Stimulated activated CD8-positive, alpha-beta memory T cell treated with anti-CD3 and anti-CD28 coated beads, Interleukin-4, amount 100 ng/mL, for 4 hours (primary cell): ENCODE measurements at places on chromosomes 4 and X.

DNA sequence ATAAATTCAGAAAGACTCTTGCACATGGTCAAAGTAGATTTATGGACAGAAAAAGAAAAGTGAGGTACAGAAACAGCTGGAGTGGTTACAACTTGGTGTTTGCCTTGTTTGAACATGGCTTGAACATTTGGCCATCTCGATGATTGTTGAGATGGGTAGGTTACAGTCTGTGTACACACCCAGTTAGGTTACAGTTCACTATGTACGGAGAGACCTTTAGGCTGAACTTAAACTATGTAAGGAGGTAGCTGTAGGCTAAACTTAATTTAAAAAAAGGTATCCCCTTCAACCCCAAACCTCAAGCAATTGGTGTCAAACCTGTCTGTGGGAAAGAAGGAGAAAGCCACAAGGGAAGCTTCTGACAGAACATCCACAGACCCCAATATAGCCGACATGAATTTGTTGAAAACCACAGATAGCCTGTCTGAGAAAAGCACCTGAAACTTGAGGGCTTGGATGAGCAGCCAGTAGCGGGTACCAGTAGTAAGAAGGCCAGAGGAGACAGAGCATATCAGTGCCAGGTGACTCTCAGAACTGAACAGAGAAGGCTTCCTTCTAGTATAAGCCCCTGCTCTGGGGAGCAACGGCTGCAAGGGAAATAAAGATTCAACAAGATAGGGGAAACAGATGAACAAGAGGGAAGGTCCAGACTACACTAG is 247.9 kb upstream of the GALNTL6 start:
- no peak for DNase-seq

GRCh38 chrX:55342533-55343501 is 78.1 kb upstream of the PAGE3 start:
- DNase-seq, result no peak

- no peak for DNase-seq
These were observed at the start of gene FGD1 for GRCh38 chrX:54495814-54496516. TSS of gene FGD1 (minus strand) at chrX:54496234. CDS start at chrX:54495432, 802 bp downstream.

DNA sequence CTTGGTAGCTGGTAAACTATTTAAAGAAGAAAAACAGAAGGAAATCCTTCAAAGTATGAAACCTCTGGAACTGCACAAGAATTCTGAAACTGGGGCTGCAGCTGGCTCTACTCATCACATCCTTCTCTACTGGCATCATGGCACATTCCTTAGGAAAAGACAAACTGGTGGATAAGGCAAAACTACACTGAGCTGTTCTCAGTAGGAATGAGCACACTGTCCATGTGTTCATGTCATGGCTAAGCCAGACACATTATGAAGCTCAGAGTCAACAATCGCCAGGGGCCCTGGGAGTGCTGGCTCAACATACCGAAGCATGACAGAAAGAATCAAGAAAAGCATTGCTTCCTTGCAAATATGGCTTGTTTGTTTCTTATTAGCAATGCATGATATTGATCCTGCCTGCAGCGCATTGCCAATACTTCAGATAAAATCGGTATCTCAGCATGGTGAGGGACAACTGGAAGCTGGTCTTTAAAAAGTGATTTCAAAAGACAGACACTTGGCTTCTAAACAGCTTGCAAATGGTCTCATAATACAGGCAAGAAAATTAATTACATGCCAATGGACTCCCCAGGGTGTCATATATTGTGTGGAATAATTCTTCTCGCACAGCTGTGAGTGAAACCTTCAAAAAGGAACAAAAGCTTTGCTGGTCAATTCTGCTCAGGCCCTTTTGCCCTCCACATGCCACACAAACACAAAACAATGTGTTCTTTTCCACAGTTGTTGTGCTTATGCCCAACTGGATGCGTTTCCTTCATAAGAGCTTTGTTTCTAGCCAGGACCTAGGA is 300.2 kb upstream of the VCX start:
- DNase-seq, result no peak

DNA sequence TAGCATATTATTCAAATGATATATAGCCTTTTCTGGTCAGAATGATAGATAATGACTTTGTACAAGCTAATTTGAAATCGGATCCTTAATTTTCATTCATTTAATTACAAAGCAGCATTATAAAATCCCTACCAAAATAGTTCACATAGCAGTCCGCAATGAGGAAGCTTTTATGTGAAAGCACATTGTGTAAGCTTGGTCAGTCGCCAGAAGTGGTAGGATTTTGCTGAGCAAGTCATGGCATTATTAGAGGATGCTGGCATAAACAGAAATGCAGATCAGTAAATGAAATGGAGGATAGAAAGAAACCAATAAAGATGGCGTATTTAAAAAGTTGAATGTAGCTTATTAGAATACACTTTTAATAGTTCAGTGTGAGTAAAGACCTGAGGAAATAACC is 93.2 kb upstream of the DIAPH2 start:
- no peak for DNase-seq

GRCh38 chr4:65954416-65954815 is 284.1 kb upstream of the EPHA5 start:
- no peak for DNase-seq

DNA sequence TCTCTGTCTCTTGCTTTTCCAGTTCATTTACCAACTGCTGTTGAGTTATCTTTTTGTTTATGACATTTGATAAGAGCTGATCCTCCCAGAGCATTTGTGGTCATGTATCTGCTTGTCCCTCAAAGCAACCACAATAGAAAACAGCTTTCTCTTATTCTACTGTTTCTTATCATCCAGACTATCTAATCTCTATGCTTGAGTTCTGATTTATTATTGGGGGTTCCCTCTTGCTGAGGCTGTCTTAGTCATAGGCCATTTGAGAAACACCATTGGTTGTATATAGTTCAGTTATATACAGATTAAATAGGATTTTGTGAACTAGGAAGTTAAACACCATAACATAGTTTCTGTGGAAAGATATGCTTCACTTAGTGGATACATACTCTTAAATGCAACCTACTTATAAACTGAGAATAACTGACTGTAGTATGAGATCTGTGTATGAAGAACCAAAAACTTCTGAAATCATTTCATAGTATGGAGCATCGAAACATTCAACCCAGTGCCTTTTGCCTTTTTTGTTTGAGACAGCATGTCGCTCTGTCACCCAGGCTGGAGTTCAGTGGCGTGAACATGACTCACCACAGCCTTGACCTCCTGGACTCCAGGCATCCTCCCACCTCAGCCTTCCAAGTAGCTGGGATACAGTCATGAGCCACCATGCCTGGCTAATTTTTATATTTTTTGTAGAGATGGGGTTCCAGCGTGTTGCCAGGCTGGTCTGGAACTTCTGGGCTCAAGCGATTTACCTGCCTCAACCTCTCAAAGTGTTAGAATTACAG is 75.8 kb downstream of the STIM2 start:
- no peak for DNase-seq

DNA sequence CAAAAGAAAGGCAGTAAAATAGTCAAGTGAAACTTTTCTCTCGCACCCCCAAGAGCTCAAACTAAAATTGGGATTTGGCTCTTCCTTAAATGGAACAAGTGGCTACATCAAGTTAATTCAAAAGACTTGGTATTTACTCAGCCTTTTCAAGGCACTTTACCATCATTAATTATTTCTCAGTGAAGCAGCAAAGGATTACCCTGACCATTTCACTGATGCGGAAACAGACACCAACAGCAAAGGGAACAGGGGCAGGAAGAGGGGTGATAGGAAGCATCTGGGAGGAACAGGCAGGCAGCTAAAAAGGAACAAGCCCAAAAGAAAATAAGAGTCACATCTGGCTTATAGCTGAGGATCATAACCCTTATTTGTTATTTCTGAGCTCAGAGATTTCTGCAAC is 2.7 kb downstream of the SCML2 start:
- DNase-seq, result no peak

DNA sequence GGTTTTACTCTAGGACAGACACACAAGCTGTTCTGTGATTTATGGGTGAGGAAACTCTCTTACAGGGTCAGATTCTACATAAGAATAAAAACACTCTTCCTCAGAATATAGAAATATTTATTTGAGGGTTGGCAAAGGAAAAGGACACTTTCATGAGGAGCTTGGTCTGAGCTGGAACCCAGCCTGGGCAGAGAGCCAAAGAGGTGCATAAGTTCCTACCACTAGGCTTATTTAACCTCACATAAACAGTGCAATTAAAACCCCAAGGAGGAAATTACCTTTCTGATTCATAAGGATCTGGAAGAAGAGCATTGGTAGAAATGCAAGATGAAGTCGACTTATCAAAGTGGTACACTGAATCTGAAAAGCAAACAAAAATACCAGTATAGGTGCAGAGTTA is 32.9 kb downstream of the SETD7 start:
- DNase-seq, result no peak

DNA sequence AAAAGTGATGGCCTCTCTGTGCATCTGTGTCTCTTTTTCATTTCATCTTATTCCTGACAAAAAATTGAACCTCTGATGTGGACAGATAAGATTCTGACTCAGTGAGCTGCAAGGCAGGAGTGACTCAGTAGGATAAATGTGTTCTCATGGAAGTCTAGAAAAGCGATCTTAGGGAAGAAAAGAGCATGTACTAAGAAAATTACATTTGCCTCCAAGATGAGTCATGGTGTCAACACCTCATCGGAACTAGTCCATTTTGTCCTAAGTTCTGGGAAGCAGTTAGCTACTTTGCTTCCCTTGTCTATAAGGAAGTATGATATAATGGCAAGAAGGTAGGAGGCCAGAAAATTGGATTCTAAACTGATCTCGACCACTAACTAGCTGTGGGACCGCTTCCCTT is 83.5 kb upstream of the AFF2 start:
- no peak for DNase-seq

GRCh38 chr4:57100979-57101651 is 9.1 kb downstream of the IGFBP7 start:
- DNase-seq, result no peak

GRCh38 chr4:105283501-105283900 is 136.8 kb downstream of the TET2 start:
- DNase-seq, result no peak

DNA sequence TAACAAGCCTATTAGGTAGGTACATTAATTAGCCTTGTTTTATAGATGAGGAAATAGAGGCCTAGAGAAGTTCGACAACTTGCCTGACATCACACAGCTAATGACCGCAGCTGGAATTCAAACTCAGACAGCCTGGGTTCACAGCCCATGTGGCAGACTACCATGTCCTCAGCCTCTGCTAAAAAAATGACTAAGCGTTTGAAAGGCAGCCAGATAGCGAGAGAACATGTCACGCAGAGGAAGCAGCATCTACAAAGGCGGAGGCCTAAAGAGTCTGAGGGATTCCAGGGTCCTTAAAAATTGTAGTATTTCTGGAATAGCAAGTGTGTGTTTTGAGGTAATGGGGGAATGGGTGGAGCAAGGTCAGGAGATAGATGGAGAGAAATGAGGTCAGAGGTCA is 33.2 kb upstream of the BMP15 start:
- DNase-seq, result no peak

- DNase-seq, result no peak
These were observed 1.2 kb upstream of the CDK16 start for GRCh38 chrX:47217121-47217851.

GRCh38 chrX:56066016-56066415 is 166.1 kb upstream of the KLF8 start:
- DNase-seq, result no peak

DNA sequence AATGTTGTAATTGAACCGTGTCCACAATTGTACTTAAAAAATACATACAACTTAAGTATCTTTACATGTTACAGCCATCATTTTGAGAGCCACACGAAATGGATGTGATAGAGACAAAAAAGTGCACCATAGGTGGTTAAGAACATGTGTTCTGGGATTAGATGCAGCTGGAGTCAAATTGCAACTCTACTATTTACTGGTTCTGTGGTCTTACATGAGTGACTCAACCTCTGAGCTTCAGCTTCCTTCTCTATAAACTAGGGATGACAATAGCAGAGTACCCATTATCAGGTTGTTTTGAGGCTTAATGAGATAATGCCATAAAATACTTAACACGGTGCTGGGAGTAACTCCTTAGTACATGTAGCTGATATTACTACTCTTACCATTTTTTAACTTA is 130.4 kb downstream of the IDS start:
- no peak for DNase-seq

DNA sequence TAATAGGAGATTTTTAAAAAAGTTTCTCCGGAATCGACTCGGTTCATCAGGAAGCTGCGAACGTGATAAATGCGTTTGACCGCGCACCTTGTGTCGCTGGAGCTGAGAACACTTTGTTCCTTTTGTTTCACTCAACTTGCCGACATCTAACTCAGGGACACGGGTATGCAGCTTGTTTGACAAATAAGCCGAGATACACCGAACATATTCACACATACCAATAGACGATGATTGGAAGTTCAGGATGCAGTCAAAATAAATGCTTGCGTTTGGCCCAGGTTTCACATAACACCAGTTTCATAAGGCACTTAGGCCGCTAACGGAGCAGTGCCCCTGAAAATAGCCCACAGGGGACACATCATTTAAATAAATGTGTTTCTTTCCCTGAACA is 932 bp upstream of the SHISA3 start:
- DNase-seq, result no peak

DNA sequence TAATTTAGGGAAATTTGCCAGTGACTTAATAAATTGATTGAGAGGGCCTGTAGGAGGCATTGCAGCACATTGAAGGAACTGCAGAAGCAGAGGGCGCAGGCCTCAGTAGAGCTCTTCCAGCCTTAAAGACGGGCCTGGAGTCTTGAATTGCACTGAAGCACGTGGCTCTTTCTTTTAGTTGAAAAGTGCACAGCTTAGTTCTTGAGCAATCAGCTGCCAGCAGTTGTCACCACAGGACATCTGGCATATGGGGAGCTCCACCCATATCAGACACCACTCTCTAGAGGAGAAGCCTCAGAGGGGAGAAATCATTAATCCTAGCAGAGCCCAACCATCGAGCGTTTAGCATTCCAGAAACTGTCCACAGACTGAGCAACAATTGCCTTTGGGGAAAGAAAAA is 16.0 kb upstream of the FGF16 start:
- DNase-seq, result no peak

DNA sequence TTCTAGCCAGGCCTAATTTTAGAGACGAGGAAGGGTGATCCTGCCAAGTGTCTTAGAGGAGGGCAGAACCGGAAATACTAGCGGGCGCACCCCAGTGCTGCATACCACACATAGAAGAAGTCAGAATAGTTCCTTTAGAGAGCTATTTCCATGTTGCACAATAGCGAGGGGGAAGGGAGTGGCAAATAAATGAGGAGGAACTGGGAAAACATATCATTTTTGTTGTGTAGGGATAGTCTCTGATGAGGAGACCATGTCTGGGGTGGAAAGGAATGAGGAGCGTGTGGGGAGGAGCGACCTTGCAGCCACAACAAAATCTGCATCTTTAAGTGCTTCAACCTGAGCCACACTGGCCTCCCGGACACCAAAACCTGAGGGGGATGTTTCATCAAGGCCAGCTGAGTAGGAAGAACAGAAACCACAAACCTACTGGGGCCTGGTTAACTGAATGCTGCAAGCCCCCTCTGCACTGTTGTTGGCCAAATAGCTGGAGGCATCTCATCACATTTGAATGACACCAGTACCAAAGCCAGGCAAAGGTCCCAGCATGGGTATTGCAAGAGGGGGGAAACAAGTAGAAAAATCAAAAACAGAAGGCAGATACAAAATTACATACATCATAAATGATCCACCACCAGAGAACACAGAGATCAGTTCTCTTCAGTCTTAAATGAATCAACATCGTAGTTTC is 26.7 kb upstream of the C1QTNF7 start:
- DNase-seq, result no peak

- DNase-seq, result no peak
These were observed 1477.4 kb downstream of the ARAP2 start for GRCh38 chr4:34766935-34767334.
